ENCODE measurements at places on chromosomes 1 and 21.

- no peak for DNase-seq
These were observed 10.8 kb upstream of the SMIM12 start for GRCh38 chr1:34870395-34870794.

DNA sequence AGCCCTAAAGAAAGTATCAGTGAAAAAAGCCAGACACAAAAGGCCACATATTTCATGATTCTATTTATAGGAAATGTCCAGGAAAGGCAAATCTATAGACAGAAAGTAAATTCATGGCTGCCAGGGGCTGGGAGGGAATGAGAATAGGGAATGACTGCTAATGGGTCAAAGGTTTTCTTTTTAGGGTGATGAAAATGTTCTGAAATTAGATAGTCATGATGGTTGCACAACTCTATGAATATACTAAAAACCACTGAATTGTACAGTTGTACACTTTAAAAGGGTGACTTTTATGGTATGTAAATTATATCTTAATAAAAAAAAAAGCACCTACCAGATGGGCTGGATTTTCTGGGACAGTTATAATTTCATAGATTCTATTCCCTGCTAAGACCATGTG is 114.8 kb downstream of the CNIH3 start:
- DNase-seq = no peak

GRCh38 chr1:172809750-172810149 is 150.8 kb downstream of the FASLG start:
- no peak for DNase-seq

- DNase-seq = no peak
These were observed 135.5 kb downstream of the SETD4 start for GRCh38 chr21:35924714-35925301.

GRCh38 chr1:184956999-184957700 is 17.2 kb downstream of the NIBAN1 start:
- DNase-seq = no peak

DNA sequence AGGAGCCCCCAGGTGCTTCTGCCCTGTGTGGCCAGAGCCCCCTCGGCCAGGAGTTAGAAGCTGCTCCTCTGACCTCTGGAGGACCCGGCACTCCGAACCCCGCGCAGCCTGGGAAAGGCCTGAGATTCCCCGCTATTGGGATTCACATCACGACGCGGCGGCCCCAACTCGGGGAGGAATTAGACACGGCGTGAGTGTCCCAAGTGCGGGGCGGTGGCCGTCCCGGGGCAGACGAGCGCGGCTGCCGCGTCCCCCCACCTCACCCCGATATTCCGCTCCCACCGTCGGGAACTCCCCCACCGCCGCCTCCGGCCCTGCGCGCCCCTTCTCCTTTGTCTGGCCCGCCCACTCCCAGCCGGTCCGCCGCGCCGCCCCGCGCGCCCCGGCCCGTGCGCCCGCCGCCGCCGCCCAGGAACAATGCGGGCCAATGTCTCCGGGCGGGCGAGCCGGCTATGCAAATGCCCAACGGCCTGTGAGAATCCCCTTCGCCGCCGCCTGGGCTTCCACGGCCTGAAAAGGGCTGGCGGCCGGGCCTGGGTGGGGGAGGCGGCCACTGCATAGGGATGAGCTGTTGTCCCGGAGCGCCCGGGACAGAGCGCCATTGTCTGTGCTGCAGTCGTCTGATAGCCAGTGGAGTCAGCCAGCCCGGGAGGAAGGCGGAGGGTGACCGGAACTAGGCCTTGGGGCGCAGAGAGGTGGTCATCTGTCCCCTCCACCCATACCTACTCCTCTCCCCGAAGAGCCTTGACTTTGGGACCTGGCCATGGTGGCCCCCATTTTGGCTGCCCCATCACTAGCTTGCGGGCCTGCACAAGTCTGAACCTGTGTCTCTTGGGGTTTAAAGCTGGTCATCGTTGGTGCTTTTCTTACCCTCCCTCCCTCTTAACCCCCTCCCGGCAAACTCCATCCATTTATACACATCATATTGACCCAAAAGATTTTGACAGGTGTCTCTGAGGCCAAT is 19.4 kb downstream of the RHBG start:
- DNase-seq = no peak

GRCh38 chr1:55480029-55480795 is 265.0 kb upstream of the USP24 start:
- no peak for DNase-seq

- no peak for DNase-seq
These were observed 316.5 kb upstream of the USP24 start for GRCh38 chr1:55531644-55532043.

DNA sequence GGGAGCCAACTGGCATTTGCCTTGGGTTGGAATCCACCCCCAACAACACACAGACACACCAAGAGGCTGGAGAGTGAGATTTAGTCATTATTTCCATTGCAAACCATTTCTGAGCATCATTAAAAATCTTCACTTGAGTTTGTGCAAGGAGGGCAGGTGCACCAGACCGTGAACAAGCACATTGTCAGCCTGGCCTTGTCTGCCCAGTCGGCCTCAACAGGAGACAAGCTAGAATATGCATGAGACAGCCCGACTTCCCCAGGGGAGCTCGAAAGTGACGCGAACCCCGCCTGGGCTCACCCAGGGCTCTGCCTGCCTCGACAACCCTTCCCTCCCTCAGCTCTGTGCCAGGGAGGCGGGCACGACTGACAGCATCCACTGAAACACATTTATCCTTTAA is 15.4 kb upstream of the GUCA2B start:
- no peak for DNase-seq

GRCh38 chr21:41929248-41929647 is 24.6 kb downstream of the C2CD2 start:
- DNase-seq = no peak

DNA sequence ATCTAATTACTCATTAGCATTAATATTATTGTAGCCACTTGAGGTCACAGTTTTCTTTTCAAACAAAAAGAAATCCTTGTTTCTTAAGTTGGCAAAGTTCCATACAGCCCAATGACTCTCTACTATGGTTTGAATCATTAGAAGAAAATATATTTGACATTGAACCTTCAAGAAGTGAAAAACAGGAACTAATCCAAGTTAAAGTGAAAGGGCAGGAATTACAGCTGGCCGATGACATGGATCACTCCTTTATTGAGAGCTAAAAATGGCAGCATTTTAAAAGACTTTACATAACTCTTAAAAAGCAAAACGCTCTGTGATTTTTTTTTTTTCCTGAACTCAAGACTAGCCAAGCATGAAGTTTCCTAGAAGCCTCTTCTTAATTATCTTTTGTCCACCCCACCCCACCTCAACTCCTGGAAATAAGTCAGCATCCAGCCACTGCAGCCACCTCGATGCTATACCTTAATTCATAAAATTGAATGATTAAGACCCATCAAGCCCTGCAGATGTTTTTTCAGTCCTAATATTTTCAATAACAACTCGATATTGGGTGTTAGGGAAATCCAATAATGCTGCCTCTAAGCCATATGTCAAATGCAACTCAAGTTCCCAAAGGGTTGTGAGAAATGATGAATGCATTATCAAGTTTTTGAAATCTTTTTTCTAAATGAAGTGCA is 323.1 kb downstream of the HHIPL2 start:
- DNase-seq = no peak

GRCh38 chr1:240271081-240271480 is 179.4 kb downstream of the FMN2 start:
- no peak for DNase-seq

GRCh38 chr1:221336126-221336525 is 405.8 kb downstream of the DUSP10 start:
- no peak for DNase-seq

DNA sequence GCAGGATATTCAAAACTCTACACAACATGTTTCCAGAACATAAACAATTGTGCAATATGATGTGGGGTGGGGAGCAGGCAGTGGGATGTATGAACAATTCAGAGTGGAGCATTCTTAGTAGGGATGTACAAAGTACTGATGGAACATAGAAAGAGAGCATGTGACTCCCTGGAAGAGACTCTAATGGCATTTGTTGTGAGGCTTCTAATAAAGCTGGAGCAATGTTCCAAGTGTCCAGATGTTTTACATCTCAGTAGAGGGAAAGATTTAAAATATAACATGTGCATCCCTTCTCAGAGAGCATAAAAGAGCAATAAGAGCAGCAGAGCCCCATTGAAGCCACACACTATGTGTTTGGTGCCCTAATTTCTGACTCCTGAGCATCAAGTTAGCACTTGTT is 116.5 kb downstream of the BRINP2 start:
- DNase-seq = no peak

GRCh38 chr1:108561689-108562326 is 1.9 kb downstream of the EEIG2 start:
- peak; percentile 69 for DNase-seq
